ENCODE measurements at places on chromosomes 4 and X.

GRCh38 chrX:49177338-49177833 lies 5.7 kb downstream of the PLP2 start:
- DNase-seq, result no peak

- no peak for DNase-seq
Observed at GRCh38 chr4:2787230-2788100, 5.4 kb upstream of the SH3BP2 start.

GRCh38 chr4:183353557-183353956 lies 31.3 kb upstream of the CLDN24 start:
- no peak for DNase-seq

DNA sequence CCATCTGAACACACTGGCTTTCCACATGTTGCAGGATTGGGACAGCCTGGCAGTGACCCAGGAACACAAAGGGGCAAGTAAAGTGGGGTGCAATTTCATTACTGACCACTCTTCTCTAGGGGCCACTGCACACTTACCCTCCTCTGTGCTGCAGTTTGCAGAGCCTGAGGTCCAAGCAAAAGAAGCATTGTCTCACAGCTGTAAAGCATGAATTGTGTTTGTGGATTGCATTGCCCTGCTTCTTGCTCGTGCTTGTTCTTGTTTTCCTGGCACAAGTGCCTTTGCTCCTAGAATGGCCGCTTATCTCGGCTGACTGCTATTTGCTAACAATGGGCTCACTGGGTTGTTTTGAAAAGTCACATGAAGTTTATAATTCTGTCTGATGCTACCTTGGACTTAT lies 209.1 kb upstream of the JADE1 start:
- no peak for DNase-seq

DNA sequence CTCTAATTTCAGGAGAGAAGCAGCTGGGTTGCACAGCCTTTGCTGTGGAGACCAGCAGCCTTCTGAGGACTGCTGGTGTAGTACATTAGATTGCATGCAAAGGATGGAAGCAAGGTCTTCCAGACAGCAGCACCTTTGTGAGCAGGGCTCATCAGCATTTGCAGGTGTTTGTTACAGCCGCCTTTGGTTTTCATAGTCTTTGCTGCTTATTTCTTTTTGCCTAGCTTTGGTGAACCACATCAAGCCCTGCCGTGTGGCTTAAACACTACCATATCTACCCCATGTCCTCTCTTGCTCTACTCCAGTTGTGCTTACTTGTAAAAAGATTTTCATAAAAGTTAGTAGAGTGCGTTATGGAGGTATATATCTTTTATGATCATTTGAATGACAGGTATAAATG lies 57.5 kb downstream of the MTM1 start:
- DNase-seq, result no peak

DNA sequence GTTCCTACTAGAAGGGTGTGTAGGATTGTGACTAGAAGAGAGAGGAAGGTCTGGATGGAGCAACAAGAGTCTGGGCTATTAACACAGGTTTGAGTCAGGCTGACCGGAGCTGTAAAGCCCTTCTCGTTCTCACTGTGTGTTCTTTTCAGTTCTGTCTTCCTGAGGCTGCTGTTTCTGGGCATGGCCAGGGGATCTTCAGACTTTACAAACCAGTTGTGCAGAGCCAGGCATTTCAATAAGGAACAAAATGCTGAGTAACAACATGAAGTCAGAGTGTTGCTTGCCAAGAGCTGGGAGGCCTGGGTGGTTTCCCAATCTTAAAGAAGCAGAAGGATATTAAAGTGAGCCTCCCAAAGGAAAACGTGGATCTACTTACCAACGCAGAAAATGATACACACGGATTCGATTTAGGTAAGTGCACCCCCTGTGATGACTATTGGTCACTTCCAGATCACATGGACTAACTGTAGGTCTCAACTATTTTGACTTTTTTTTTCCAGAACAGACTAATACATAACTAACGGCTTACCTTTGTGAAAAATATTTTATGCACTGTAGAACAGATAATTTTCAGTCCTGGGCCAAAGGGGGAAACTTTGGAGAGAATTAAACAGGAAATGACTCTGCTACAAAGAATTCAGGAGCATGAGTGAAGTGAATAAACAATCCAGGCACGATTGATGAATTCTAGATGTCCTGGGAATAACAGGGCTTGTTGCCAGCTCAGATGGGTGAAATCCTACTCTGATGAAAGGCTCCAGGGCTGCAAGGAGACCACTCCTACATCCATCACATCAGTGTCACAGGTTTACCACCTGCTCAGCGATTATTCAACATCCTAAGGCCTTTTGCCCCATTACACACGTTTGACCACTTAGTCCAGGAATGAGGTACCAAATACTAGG lies 94.5 kb downstream of the ANXA3 start:
- no peak for DNase-seq

DNA sequence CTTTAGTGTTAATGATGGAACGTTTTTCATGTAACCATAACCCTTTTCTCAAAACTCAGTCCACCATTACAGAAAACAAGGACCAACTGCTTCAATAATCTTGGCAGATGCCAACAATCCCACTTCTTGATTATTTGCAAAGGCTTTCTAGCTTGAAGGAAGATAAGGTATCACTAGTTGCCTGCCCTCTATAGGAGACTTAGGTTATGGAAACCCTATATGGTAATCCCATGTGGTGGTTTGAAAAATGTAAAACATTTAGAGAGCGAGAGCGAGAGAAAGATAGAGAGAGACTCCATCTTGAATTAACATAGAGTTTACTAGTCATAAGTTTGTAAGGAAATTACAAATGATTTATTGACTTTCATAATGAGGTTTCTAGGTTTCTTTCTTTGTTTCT lies 1627.5 kb upstream of the TENM3 start:
- DNase-seq, result peak; percentile 20

GRCh38 chrX:68183612-68184214 lies 249.6 kb downstream of the OPHN1 start:
- no peak for DNase-seq

GRCh38 chrX:46863072-46863471 lies 26.2 kb downstream of the RP2 start:
- no peak for DNase-seq

- DNase-seq, result no peak
Observed at GRCh38 chr4:183447646-183448045, 3.2 kb downstream of the CDKN2AIP start.

- DNase-seq, result no peak
Observed at GRCh38 chr4:34193451-34194154, 2050.7 kb downstream of the ARAP2 start.

DNA sequence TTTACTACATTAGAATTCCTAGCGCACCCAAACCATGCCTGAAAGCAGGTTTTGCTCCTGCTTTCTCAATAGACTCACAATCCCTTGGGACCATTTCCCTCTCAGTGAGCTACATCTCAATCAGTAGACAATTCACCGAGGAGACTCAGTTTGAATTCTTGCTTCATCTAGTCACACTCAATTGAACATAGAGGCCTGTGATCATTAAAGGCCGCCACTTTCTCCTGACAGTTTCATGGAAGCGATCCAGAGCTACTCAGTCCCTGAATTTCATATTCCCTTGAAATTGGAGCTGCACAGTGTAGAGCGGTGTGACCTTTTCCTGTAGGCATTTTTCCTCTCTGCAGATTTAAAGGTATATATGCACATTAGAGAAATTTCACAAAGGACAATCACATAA lies 193.9 kb upstream of the SPOCK3 start:
- DNase-seq, result no peak

- DNase-seq, result no peak
Observed at GRCh38 chr4:152382057-152382785, 153.7 kb downstream of the FBXW7 start.

GRCh38 chr4:94649381-94650133 lies 108.2 kb upstream of the BMPR1B start:
- DNase-seq, result no peak

GRCh38 chr4:7850489-7850888 lies 89.2 kb downstream of the AFAP1 start:
- DNase-seq, result no peak

DNA sequence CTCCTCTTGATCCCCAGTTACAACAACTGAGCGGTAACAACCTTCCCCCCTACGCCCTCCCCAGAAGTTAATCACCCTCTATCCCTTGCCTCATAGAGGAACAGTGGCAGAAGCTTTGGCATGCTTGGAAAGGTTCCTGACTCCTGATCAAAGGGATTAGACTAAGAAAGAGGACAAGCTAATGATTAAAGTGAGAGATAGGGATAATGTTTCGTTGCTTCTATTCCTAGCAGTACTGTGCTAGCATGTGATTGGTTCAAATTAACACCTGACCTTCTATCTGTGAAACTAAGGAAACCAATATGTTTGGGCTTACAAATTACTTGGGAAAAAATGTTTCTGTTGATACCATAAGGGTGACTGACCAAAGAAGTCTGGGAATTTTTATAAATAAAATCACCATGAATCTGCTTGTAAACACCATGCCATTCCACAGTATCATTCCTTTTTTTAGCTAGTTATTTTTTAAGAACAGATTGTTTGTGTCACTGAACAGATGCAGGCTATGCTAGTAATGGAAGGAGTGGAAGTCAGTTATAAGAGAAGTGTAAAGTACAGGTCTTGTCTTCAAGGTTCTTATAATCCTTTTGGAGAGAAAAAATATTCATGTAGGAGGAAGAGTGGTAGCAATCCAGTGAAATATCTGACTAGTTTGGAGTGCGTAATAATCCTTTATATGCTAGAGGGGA lies 11.3 kb upstream of the ATP1B4 start:
- no peak for DNase-seq

- peak; percentile 14 for DNase-seq
Observed at GRCh38 chr4:38131371-38132091, 171.3 kb downstream of the PTTG2 start.

GRCh38 chr4:139767168-139767567 lies 101.5 kb downstream of the MGST2 start:
- DNase-seq, result no peak

DNA sequence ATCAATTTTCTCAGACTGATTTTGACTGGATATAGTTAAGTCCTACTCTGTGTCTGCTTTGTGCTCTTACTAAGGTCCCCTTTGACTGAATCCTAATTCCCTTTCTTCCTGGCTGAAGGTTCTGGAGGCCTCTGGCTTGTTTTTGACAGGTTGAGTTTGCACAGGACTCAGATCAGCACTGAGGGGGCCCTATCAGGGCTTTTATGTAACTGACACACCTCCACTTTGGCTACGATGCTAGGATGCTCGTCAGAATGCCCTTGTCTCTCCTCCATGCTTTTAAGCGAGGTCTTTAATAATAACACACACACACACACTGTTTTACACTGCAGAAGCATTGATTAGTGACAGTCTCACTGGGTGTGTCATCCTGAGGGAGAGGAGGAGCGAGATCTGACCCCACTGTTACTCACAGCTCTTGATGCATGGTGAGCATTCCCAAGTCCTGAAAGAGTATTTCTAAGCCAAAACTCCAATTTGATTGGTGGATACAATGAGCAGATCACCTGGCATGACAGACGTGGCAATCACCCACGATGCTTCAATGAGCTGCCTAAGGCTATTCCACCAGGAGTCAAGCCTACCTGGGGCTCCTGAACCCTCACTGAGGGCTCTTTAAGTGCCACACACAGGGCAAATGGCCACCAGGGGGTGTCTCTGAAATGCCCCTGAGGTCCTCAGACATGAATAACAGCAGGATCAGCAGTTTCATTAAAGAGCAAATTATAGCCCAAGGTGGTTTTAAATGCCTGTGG lies 130.4 kb upstream of the CPEB2 start:
- DNase-seq, result peak; percentile 45

DNA sequence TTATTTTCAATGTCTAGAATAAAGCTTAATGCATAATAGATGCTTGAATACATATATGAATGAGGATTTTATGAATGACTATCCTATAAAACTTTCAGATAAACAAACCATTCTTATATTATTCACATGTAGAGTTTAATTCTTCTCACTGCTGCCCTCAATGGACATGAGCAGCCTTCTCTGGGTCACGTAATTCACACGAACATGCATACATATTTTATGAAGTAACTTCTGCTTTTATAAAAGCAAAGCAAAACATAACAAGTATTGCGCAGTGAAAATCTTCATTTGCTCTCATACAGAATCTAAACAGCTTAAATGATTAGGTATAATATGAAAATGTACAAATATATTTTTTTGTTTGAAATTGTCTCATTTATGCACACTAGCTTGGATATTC lies 116.7 kb downstream of the TMA16 start:
- no peak for DNase-seq

GRCh38 chr4:71639380-71639779 lies 144.5 kb downstream of the GC start:
- DNase-seq, result no peak

- DNase-seq, result peak; percentile 60
Observed at GRCh38 chrX:40097504-40098263, at the start of gene BCOR. TSS of gene BCOR (minus strand) at chrX:40097958. CDS start at chrX:40077929, 20,029 bp downstream.

GRCh38 chrX:42857766-42858165 lies 79.8 kb upstream of the PPP1R2C start:
- no peak for DNase-seq

- no peak for DNase-seq
Observed at GRCh38 chr4:38868059-38868960, 704 bp downstream of the FAM114A1 start.

DNA sequence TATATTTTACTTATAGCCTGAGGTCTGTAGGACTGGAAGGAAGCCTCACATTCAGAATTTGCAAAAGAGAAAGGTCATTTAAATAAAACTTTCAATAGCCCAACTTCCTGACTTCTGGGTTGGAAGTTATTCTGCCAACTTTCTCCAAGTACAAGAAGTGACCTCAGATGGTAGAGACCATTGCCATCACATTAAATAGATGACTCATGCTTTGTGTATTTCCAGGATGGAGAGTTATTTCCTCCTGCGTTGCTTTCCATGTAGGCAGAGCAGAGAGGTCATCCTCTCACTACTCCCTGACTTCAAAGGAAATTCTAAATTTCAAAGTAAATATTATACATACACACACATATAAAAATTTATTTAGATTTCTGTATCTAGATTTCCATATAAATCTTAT lies 73.0 kb upstream of the NR3C2 start:
- DNase-seq, result no peak

DNA sequence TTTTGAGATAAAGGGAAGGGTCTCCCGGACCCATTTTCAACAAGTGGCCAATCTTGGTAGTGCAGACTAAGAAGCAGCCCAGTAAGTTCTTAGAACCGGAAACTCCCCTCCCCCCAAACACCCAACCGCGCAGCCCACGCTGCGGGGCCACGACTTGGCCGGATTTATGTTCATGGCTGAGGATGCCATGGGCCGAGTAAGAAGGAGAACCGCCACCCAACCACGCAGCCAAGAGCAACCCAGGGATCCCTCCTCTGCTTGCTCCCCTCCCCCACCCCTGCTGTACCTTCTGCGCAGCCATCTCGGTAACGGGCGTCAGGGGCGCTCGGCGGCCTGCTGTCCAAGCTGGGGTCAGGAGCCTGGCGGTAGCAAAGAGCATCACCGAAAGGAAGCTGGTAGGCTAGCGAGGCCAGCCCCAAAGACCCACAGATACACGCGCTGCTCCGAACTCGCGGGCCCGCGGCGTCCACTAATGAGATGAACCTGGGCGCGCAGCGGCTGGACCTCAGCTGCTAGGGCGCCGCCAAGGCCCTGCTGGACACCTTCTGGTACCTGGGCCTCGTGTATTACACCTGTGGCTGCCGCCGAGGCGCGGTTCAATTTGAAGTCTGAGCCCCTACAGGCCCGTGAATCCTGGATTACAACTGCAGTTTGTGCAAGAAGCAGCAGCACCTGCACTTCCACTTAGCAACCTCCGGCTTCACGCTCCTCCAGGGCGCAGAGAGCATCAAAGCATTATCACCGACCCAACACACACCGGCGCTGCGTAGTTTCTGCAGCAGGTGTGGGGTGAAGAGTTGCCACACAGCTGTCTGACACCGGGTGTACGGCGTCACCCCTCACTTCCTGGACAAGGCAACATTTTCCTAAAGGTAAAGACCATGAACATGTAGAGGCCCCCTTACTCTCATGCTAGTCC lies 63.4 kb downstream of the NUDT10 start:
- DNase-seq, result peak; percentile 59

- DNase-seq, result no peak
Observed at GRCh38 chrX:9286234-9286633, 178.6 kb upstream of the TBL1X start.
